ENCODE measurements at places on chromosomes 1 and 21. TPM values are rescaled to one million over a fixed set of nuclear protein-coding genes. Genes with fewer than 3 reads are reported as not detected.

DNA sequence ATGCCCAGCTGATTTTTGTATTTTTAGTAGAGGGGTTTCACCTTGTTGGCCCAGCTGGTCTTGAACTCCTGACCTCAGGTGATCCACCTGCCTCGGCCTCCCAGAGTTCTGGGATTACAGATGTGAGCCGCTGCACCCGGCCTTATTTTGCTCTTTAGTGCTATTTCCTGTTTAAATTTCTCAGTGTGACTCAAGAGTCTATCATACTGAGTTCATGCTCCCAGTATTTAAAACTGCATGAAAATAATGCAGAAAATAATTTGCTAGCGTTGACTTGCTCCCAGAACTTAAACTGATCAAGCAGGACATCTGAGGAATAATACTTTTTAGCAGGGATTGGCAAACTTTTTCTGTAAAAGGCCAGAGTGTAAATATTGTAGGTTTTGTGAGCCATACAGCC, 86.4 kb upstream of the C1orf21 start:
- DNase-seq, result no peak

DNA sequence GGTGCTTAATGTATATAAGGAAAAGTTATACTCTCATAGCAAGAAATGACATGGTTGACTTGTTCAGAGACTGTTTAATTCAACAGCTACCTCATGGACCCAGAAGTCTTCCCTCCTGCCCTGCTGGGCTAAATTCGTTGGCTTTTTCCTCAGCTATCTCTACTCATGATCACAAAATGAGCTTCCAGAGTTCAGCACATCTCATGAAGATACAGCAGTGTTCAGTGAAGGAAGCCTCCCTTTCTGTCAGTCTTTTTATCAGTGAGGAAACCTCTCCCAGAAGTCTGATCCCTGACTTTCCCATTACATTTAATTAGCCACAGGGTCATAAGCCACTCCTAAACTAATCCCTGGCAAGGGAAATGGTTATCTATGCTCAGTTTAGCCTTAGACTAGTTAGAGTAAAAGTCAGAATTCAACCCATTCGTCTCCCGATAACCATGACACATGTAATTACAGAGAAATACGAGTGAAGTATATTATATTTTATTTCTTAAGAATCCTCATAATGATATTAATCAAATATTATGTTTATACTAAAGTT, 97.5 kb downstream of the DENND1B start:
- DNase-seq, result no peak

GRCh38 chr1:6357243-6357936, 36.2 kb downstream of the ACOT7 start:
- no peak for DNase-seq

ALX3 gene
- total RNA-seq, result not detected

TRIM17 gene
- 0.23 TPM for total RNA-seq

GRCh38 chr1:170967042-170967910, 31.9 kb downstream of the MROH9 start:
- DNase-seq, result no peak

GPR153 gene
- total RNA-seq, result 14.8 TPM

DNA sequence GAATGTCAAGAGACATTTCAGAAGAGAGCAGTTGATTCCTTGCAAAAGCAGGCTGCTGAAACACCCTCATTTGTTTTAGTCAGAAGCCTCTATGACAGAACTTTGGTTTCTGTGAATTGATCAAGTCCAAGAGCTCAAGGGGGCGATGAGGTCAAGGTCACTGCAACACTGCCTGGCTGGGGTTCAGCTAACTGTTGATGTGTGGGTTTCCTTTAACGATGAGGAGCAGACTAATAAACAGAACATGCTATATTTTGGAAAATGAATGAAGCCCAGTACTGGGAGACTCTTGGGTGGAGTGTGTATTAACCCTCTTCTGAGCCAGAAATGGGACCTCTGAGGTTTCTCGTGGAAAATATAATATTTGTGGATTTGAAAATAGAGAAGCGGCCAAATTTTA, 109.3 kb downstream of the ZC3H11B start:
- no peak for DNase-seq

GRCh38 chr1:67898033-67898726, 64.9 kb upstream of the GNG12 start:
- DNase-seq, result no peak

MR1 gene
- total RNA-seq, result 26.9 TPM

BSND gene
- total RNA-seq, result not detected

Measured in mucosa of gallbladder (tissue), 1 donor.